ENCODE measurements at places on chromosomes 4 and X. TPM values are rescaled to one million over a fixed set of nuclear protein-coding genes. Genes with fewer than 3 reads are reported as not detected.

Gene CCDC149
- total RNA-seq, result 18.2 TPM

Gene ARMCX4
- total RNA-seq, result 3.7 TPM

Gene TRMT2B
- 16.5 TPM for total RNA-seq

Gene PRDM8
- 0.87 TPM for total RNA-seq

Gene MSX1
- total RNA-seq, result 9.4 TPM

Gene ADH7
- not detected for total RNA-seq

Gene COPS4
- total RNA-seq, result 104 TPM

Gene PPEF2
- total RNA-seq, result not detected

Gene FAM149A
- total RNA-seq, result 13.9 TPM

Gene LIMCH1
- total RNA-seq, result 58.1 TPM

Gene PCDH7
- total RNA-seq, result 169 TPM

Gene EIF1AX
- 22.1 TPM for total RNA-seq

Gene PTCHD1
- total RNA-seq, result 0.31 TPM

Gene RFC1
- 55.0 TPM for total RNA-seq

Gene FOXO4
- total RNA-seq, result 4.9 TPM

Gene CT55
- total RNA-seq, result not detected

Gene UCP1
- not detected for total RNA-seq

Gene ATP2B3
- total RNA-seq, result not detected

Measured in aortic smooth muscle cell (primary cell).